ENCODE measurements at places on chromosomes 12 and 14.
A peak's percentile ranks its signal among the peaks of the same experiment; 100 is the strongest.

GRCh38 chr14:100618318-100618693, 31.1 kb upstream of the BEGAIN start:
- no peak for DNase-seq

DNA sequence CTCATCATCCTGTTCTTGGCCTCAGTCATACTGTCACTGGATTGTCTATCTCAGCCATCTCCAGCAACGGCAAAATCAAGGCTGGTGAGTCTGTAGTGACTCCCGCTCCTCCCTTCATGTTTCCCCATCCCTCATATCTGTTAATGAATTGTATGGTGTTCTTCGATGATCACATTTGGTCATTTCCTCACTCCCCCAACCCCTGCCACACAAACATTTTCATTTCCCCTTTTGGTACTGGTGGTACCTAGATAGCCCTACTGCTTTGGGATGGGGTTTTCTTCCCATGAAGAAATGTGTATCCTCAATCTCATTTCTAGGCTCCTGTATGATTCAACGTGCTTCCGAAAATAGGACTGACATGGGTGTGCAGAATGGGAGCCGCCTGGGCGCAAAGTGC, 2.7 kb upstream of the KLHL33 start:
- DNase-seq: no peak

GRCh38 chr12:90791445-90791844, 163.5 kb downstream of the CCER1 start:
- no peak for DNase-seq

DNA sequence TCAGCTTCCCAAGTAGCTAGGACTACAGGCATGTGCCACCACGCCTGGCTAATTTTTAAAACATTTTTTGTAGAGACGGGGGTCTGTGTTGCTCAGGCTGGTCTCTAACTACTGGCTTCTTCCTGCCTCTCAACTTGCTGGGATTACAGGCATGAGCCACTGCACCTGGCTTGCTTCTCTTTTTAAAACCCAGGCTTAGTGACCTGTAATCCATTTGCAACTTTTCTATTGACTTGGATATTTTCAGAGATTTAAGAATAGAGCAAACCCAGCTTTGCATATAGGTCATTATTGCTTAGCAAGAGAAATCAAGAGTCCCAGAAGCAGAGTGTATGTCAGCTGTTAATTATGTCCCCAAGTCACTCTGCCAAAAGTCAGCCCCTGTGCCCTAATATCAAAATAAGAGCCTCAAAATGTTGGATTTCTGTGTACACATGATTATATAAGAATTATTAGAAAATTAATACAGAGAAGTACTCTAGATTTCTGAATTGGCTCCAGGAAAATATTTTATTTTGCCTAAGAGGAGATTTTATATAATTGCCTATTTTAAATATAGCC, 24.9 kb downstream of the TCP11L2 start:
- no peak for DNase-seq

- no peak for DNase-seq
These were observed 39.5 kb downstream of the L2HGDH start for GRCh38 chr14:50272498-50272897.

DNA sequence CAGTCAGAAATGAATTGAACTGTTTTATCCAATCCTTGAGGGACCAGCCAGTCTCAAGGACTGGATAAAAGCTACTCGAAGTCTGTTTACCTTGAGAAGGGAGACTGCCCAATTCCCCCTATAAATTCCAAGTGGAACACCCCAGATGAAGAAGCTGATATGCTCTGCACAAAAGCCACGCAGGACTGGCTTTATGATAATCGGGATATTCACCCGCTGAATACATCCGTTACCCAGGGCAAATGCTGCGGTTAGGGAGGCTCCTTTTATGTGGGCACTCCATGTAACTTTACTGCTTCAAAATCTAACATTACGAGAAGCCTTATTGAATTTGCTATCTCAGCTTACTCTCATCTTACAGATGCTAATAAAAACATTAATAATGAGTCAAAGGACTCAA, 119.1 kb downstream of the DENND5B start:
- DNase-seq: no peak

GRCh38 chr14:68729556-68729955, 63.3 kb downstream of the ZFP36L1 start:
- DNase-seq: no peak

DNA sequence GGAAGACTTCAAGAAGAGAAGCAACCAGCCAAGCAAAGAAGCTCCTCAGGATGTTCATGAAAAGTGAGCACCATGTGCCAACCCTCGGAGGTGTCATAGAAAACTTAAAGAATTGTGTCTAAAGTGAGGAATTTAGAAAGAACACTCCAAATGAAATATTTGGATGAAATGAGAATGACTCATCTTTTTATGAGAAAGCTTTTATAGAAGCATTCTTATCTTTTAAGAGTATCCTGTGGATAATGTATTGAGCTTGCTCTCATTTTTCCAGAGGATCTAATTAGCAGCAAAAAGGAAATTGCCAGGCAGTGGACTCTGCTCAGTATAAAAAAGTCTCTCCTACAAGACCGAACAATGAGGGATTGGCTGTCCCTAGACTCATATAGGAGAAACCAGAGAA, 454.9 kb downstream of the LRIG3 start:
- DNase-seq: no peak

DNA sequence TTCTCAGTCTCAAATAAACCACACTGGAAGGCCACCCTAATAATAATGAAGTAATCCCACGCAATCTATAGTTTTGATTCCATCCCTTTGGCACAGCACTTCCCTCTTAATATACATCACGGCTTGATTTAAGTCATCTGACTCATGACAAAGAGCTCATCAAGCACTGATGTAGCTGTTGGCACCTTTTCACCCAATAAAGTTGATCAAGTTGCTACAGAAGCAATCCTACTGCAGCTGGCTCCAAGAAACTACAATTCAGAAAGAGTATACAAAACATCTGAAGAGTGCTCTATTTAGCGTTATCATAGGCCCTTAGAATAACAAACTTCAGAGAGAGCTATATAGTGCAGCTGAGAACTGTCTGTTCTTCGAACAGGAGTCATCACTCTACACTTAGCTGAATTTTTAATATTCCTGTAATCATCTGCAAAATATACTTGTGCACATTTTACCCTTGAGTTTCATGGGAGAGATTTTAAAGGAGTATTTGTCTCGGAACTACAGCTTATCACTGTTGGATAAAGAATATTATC, 94.9 kb downstream of the OSBPL8 start:
- DNase-seq: no peak

GRCh38 chr14:31362746-31363145, 57.6 kb downstream of the HEATR5A start:
- no peak for DNase-seq

GRCh38 chr12:5708371-5708770, 236.7 kb downstream of the ANO2 start:
- no peak for DNase-seq

GRCh38 chr14:38790916-38791315, 312.1 kb downstream of the SEC23A start:
- no peak for DNase-seq

GRCh38 chr12:88642675-88643431, 62.6 kb upstream of the KITLG start:
- no peak for DNase-seq

DNA sequence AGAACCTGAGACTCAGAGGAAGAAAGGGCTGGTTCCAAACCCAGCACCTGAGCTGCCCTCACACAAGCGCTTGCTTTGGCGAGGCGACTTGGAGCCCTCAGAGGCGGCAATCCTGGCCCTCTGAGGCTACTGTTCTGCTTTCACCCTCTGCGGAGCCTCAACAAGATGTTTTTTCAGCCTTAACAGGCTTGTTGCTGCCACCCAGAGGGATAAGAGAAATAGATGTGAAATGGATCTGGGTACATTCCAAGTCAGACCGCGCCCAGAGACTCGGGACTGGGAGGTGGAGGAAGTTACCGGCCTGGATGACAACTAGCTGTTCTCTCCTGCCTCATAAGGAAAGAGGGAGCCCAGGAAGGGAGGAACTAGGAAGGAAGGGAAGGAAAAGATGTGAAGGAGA, 89.6 kb downstream of the TTC7B start:
- DNase-seq: no peak

DNA sequence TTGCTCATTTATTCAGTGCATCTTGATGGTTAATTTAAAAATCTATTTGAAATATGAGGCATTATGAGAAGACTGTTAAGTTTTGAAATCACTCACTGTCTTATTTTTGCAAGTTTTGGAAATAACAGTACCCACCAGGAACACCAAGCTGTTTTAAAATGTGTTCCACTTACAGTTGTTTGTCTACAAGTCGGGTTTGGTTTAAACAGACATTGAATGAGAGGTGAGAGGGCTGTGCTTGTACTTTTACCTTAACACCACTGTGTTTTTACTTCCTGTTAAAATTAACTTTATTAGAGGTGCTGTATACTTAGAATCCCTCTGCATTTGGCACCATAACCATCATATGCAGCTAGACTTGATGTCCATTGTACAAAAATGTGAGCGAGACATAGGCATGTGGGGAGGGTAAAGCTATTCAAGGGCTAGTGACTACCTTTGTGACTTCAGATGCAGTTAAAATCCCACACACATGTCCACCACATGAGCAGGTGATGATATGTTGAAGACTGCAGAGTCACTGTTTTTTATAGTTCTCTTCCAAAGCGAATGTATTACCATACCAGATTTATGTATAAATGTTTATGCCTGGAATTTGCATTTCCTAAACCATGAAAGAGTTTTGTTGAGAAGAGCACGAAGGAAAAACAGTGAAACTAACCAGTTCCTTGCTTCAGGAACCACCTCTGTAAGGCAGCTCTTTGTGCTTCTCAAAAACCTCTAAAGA, 12.9 kb downstream of the ELK3 start:
- DNase-seq: no peak

DNA sequence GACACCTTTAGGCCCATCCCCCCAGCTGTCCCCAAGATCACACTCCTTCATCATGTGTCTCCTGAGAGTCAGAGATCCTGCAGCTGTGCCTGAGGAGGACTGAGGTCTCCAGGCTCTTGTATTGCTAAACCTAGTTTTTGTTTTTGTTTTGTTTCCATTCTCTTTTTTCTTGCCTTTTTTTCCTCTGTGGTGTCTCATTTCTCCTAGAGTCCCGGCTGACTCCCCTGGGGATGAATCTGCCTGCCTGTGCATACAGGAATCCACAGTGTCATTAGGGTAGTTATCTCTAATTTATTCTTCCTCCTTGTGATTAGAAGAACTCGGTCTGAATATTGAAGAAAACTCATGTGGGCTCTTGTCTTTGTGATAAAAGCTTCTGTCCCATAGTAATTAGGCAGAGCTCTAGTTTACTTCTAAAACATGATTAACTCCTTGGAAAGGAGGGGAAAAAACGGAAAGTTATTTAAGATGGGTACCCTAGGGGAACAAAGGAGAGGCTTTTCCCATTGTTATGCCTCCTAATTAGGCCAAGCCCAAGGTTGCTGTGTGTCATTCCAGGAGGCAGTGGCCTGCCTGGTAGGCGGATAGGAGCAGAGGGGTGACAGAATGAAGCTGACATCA, 343.2 kb downstream of the ZFP36L1 start:
- no peak for DNase-seq

DNA sequence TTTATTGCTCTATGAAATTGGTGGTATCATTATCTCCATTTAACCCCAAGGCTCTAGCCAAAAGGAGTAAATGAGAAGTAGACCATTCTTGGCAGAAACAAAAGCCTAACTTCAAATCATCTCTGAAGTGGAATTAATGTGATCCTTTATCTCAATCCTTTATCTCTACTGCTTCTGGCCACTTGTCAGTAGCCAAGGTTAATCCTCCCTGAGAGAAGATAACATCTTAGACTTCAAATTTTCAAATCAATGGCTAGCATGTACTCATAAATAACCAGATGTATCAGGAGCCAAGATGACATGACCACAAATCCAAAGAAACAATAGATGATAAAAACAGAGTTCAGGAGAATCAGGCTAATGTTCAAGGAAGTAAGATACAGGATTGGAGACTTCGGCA, 123.1 kb upstream of the RASSF8 start:
- no peak for DNase-seq

DNA sequence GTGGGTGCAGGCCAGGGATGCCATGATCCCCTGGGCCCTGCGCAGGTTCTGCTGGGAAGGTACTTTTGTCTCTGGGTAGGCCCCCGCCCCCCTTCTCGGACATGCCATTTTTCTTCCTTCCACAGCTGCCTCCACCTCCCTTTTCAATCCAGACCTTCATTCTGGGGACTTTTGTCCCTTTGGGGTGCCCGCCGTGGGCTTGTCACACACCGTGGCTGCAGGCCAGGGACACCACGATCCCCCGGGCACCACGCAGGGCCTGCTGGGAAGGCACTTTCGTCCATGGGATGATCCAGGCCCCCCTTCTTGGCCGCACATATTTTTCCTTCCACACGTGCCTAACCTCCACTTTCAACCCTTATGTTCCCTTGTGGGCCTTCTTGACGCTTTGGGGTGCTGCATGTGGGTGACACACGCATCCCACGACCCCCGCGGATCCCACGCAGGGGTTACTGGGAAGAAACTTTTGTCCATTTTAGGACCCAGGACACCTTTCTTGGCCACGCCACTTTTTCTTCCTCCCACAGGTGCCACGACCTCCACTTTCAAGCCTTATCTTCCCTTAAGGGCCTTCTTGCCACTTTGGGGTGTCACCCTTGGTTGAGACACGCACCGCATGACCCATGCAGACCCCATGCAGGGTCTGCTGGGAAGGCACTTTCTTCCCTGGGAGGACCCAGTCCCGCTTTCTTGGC, 272.5 kb downstream of the ALG10 start:
- DNase-seq: no peak

- peak; percentile 78 for DNase-seq
These were observed 107.3 kb downstream of the ZFP36L1 start for GRCh38 chr14:68685419-68686204.

GRCh38 chr14:36785511-36785910, 123.9 kb downstream of the PAX9 start:
- DNase-seq: no peak

- no peak for DNase-seq
These were observed 5.0 kb downstream of the CMKLR1 start for GRCh38 chr12:108333898-108334699.

Data from naive thymus-derived CD8-positive, alpha-beta T cell (primary cell).